ENCODE measurements at places on chromosomes 4 and X.

GRCh38 chrX:107205770-107206696 lies at the start of the genes DNAAF6 and NUP62CL:
Gene DNAAF6 (plus strand): TSS chrX:107206611. CDS start chrX:107212876, 6,265 bp downstream.
Gene NUP62CL (minus strand): TSS chrX:107206433. CDS start chrX:107175146, 31,287 bp downstream.
- DNase-seq = no peak

- DNase-seq = no peak
These were observed 10.1 kb upstream of the SH3TC1 start for GRCh38 chr4:8188743-8189550.

DNA sequence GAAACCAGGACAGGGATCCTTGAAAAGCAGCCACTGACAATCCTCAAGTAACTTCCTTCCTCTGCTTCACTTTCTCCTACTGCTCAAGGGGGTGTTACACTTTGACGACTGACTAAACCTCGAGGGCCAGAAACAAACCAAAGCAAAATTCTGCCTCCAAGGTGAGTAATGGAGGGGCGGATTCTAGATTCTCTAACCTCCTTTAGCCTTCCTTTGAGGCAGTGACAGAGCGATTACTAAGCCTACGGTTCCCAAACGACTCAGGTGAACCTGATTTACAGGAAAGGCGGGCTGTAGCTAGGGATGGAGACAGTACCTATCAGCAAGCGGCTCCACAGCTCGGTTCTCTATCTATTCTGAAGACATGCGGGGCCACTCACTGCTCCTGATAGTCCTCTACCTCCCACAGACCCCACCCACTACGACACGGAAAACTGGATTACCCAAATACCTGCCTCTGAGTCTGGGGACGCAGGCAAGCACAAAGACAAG lies 487 bp downstream of the TBCK start:
- DNase-seq = no peak

DNA sequence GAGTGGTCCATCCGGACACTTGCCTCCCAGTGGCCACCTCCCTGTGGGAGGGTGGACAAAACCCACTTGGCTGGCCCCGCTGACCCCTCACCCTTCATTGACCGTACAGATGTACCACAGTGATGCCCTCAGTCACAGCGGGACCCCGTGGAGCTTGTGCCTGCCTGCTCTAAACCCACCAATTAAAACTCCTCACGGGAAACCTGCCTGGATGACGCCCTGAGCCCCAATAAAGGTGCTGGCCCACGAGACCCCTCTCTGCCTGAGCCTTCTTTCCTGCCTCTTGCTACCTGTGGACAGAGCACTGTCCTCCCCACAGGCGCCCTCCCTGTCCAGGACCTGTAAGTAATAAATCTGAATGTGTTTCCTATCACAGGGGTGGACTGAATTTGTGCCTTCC lies 32.9 kb downstream of the RNF212 start:
- DNase-seq = no peak

GRCh38 chr4:9963328-9963727 lies 58.0 kb downstream of the SLC2A9 start:
- no peak for DNase-seq

GRCh38 chr4:118865091-118865708 lies 23.5 kb upstream of the SYNPO2 start:
- DNase-seq = peak; percentile 38

DNA sequence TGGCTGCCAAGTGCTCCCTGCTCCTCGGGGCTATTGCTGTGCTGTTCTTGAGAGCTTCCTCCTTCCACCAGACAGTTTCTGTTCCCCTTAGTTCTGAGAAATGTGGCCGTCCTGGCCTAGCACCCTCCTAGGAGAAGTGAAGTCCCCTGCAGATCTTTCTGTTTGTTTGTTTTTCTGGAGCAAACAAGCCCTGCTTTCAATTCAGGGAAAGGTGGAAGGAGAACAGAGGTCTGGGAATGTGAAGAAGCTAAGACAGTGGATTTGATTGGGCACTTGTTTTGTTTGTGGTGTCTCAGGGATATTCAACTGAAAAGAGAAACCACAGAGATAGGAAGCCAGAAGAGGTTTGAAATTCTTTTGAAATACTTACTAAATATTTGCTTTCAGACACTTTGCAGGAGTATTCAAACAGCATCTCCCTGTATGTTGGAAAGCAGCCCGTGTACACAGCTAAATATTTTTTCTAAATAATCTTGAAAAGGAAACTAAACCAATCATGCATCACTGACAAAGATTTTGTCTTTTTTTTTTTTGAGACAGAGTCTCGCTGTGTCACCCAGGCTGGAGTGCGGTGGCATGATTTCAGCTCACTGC lies 36.5 kb upstream of the PPM1K start:
- DNase-seq = peak; percentile 26

GRCh38 chr4:180618396-180618795 lies 1624.8 kb upstream of the TENM3 start:
- DNase-seq = no peak

DNA sequence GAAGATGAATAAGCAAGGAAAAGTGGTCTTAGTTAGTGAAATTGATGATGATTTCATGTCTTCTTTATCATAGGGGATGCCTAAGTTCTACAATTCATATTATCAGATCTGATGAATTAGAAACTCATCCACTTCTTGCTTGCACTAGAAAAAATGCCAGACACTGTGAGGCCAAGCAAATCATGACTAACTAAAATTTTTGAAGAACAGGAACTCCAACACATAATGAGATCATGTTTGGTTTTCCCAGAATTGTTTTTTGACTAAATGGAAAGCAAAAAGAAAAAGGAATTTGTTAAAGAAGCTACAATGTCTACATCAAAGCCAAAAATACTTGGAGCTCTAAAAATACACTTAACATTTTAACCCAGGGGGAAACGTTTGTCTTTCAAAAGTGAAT lies 120.4 kb downstream of the ARSF start:
- no peak for DNase-seq

GRCh38 chr4:38101563-38101962 lies 141.4 kb downstream of the PTTG2 start:
- no peak for DNase-seq

DNA sequence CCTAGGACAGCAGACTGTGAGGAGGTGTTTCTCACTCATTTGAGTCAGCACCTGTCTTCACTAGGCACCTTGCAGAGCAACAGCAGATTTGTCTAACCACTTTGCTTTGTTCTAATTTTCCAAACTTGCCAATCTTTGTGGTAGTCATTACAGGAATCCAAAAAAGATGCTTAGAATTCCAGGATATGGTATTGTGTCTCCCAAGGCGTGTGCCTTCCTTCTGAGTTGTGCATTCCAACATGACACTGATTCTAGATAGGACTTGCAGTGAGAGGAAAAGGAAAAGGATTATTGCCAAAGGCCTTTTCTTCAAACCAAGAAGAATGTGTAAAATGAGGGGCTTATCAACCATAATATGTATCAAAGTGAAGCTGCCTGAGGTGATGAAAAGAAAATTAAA lies 126.2 kb downstream of the MAPK10 start:
- DNase-seq = no peak

DNA sequence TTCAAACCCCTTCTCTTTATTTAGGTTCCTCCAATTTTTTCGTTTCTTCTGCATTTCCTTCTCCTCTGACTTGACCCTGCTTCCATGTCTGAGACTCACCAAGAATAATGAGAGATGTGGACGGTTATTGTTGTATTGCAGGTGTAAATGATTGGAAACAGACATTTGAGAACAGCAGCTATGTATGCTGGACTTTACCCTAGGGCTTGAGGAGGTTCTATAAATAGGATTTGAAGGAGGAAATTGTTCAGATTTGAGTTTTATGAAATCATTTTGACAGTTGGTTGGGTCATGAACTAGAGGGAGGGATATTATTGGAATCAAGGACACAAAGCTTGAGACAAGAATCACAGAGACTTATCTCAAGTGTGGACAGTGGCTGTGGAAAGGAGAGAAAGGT lies 614.6 kb upstream of the CPEB2 start:
- DNase-seq = no peak

- no peak for DNase-seq
These were observed 15.1 kb upstream of the FABP2 start for GRCh38 chr4:119337010-119337409.

DNA sequence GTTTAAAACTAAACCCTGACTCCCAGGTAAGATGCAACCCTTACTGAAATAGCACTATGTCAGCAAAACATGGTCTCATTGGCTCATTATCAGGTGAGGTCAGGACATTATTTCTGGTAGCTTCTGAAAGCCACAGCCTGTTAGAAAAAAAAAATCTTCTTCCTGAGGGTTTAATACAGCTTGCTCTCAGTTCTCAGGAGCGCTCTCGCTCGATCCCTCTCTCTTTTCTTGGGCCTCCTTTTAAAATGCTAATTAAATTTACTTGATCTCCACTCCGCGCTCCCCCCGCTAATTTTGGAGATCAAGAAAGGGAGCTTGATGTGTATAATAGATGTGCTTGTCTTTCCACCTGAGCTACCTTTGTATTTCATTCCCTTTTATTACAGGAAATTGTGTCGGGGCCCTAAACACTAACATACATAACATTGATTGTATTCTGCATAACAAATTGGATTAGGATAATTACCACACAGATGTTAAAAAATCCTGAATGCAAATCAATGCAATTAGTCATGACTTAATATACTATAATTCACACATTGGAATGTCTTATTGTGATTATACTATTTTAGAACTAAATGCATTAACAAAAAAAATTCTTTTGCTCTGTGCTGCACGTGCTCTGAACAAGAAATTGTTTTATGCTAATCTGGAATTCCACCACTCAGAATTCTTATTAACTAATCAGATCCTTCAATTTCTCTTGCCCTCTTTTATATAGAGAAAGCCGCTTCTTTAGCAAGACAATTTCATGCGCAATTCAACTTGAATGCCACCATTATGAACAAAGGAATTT lies 101.6 kb upstream of the TEX13D start:
- DNase-seq = no peak

DNA sequence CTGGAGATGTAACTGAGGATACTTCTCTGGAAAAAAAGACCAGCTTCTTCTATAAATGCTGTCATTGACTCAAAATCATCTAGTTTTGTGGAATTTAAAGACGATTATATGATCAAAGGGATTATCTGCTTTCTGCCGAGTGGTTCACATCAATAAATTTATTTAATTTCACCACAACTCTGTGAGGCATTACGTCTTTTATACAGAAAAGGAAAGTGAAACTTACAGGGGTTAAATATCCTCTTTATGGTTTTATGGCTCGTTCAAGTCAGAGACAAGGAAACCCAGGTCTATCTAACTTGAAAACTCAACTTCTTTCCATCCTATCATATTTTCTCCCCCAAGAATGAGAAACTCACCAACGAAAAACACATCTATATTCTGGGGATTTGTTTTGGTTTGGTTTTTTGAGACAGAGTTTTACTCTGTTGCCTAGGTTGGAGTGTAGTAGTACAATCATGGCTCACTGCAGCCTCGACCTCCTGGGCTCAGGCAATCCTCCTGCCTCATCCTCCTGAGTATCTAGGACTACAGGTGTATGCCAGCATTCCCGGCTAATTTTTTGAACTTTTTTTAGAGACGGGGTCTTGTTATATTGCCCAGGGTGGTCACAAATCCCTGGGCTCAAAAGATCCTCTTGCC lies 377.9 kb upstream of the EMCN start:
- DNase-seq = no peak

DNA sequence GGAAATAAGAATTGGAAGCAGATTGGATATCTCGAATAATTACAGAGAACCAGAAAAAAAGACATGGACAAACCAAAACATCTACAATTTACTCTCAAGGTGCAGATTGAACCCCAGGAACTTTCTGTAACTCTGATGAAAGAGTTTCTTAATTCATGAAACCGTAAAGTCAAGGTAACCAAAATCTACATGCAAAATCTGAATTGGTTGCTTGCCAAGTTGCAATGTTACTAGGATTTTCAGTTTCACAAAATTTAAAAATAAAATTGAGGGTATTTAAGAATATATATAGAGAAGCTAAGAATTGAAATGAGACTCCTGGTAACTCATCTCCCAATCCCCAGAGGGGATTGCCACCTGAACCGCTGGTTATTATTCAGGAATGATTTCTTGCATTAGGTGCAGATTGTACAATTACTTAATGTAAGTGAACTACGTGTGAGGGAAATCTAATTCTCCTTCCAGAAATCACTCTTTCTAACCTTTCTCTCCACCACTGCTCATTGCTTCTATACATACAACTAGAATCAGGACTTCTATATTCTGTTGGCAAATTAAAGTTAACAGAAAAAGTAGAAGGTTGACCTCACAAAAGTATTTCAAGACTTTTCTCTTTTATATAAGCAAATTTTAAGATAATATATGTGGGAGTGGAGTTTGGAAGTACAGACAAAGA lies 221.5 kb upstream of the NDST4 start:
- DNase-seq = no peak

DNA sequence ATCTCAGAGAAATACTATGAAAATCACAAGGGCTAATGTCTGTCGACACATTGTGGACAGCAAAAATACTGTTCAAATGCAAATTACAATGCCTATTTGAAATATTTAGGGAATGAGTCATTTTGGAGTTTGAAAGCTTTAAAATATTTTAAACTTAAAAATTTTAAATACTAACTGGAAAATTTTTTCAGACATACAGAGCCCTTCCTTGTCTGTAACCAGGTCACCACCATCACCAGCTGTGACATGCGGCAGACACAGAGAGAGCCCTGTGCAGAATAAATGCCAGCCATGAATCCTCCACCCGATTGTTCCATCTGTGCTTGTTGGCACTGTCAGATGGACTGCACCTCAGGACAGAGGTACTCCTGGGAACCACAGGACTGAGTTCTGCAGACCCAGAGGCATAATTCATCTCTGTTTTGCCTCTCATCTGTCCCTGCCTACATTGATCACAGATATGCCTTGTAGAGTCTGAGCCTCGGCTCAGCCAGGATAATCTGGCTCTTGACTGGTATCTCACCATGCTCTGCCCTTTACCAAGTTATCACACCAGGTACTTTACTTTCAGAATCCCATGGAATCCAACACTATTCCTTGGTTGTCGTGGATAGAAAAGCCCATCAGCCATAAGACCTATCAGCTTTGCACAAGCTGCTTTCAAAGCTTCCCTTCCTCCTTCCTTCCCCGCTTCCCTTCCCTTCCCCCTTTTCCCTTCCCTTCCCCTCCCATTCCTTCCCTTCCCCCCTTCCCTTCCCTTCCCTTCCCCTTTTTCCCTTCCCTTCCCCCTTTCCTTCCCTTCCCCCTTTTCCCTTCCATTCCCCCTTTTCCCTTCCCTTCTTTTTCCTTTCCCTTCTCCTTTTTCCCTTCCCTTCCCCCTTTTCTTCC lies 67.2 kb downstream of the TBC1D9 start:
- no peak for DNase-seq

DNA sequence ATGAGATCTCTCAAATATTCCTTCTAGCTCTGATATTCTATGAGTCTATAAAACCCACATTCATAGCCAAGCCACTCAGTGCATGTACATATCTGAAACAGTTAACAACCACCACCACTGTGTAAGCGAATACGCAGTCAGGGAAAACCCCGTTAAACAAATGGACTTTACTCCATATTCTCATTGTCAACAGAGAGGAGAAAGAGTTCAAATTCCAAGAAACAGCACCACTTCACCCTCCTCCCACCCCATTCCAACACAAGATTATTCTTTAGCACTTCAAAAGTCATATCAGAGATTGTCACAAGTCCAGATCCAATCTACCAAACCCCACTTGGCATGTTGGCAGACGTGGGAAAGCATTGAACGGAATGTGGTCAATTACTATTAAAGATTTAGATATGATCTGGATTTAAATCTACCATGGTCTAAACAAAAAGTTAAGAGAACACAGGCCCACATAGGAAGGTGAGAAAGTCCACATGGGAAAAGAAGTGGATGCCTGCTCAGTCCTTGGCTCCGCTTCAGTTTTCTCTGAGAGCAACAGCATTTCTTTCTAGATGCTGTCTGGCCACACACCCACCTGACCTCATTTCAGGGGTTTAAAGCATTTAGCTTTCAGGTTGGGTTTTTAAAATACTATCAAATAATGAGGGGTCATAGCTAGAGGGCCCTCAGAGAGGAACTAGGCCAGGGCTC lies 39.8 kb upstream of the KLHL13 start:
- no peak for DNase-seq
